ENCODE measurements at places on chromosomes 4 and X. TPM values are rescaled to one million over a fixed set of nuclear protein-coding genes. Genes with fewer than 3 reads are reported as not detected.
A peak's percentile ranks its signal among the peaks of the same experiment; 100 is the strongest.

BEX1 gene
- polyA plus RNA-seq, result 63.7 TPM

LNX1 gene
- 16.4 TPM for polyA plus RNA-seq

AFF2 gene
- 5.3 TPM for polyA plus RNA-seq

PNMA5 gene
- polyA plus RNA-seq, result 0.30 TPM

FREM3 gene
- 0.36 TPM for polyA plus RNA-seq

DNA sequence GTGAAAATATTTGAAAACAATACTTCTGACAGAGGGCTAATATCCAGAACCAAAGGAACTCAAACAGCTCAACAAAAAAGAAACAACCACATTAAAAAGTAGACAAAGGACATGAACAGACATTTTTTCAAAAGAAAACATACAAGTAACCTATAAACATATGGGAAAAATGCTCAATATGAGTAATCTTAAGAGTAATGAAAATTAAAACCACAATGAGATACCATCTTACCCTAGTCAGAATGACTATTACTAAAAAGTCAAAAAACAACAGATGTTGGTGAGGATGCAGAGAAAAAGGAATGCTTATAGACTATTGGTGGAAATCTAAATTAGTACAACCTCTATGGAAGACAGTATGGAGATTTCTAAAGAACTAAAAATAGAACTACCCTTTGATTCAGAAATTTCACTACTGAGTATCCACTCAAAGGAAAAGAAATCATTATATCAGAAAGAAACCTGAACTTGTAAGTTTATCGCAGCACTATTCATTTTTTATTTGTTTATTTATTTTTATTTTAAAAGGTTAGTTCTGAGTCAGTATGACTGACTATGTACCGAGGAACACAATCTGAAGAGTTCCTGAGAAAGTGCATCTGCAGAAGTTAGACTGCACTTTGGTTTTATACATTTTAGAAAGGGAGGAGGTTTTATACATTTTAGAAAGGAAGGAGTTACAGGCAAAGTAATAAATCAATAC is 231.3 kb downstream of the INPP4B start:
- DNase-seq, result no peak

GRCh38 chr4:38150766-38151165 is 190.6 kb downstream of the PTTG2 start:
- DNase-seq, result no peak

DNA sequence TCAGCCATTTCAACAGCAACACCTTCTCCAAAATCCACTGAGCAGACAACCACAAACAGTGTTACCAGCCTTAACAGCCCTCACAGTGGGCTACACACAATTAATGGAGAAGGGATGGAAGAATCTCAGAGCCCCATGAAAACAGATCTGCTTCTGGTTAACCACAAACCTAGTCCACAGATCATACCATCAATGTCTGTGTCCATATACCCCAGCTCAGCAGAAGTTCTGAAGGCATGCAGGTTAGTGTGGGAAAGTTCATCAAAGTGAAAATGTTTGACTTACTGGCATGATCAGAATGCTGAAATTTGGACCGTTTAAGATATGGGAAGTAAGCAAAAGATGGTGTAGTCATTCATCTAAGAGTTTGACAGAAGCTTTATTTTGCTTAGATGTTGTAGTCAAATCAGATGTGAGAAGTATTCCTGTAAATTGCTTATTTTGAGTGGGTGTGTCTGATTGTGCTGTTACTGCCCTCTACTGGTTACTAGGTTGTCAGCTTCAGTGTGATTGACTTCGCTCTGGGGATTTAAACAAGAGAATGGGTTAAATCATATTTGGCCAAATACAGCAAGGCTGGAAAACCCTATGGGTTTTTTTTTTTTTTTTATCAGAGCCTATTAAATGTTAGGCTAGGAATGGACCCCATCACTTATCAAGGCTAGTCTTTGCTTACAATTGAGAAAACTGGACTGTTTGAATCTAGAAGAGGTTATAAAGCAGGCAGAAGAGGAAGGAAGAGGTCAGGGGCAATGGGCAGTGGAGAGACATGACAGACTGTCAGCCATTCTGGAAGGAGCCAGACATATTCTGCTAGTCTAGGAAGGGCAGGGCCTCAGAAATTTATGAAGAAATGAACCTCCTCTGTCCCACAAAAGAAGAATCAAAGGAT is 130.3 kb downstream of the DIPK2B start:
- DNase-seq, result peak; percentile 18

- no peak for DNase-seq
Measured at GRCh38 chr4:119035951-119036737, 99.5 kb upstream of the MYOZ2 start.

GRCh38 chr4:67549123-67549522 is 3.8 kb upstream of the CENPC start:
- DNase-seq, result no peak

- no peak for DNase-seq
Measured at GRCh38 chrX:110287605-110288004, 30.3 kb downstream of the AMMECR1 start.

DNA sequence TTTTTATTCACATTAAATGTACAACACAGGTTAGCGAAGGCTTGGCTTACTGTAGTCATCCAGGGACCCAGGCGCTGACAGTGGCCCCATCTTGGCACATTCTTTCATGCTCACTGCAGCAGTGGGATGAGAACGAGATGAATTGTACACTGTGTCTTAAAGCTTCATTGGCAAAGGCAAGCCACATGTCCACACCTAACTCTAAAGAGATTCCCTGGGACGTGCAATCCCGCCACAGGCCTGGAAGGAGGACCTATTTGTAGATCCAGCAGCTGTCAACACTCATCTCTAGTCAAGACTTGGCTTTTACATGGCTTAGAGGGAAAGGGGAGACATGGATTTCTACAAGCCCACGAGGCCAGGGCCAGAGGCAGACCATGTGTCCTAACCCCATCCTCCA is 16.1 kb upstream of the CXCR3 start:
- no peak for DNase-seq

DNA sequence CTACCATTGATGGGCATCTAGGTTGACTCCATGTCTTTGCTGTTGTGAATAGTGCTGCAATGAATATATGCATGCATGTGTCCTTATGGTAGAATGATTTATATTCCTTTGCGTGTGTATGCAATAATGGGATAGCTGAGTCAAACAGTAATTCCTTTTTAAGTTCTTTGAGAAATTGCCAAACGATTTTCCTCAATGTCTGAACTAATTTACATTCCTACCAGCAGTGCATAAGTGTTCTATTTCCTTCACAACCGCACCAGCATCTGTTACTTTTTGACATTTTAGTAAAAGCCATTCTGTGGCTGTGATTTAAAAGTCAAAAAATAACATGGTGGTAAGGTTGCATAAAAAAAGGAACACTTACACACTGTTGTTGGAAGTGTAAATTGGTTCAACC is 103.1 kb upstream of the FAM47B start:
- no peak for DNase-seq

GRCh38 chr4:170030121-170030520 is 3.9 kb upstream of the MFAP3L start:
- DNase-seq, result no peak

DNA sequence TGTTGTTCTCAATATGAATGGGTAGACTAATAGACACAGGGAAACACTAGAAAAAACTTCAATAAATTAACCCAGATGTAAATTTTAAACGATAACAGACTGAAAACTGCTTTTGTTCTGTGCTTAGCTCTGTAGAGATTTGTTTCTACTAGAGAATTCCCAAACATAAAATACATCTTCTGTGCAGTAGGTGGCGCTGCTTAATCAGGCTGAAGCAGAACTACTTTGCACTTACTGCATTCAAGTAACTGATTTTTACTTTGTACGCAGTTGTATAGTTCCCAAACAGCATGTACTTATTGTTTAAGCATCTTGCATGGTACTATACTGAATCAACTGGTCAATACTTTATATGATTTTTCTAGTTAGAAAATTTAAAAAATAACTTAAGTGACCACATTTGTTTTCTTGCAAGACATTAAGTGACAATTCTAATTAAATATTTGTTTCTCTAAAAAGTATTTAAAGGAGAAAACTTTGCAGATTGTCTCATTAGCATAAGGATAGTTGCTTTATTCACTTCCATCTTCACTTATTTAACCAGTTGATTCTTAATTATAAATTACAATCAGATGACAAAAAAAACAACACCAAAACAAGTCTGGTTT is 490.6 kb downstream of the IL15 start:
- DNase-seq, result peak; percentile 59

DNA sequence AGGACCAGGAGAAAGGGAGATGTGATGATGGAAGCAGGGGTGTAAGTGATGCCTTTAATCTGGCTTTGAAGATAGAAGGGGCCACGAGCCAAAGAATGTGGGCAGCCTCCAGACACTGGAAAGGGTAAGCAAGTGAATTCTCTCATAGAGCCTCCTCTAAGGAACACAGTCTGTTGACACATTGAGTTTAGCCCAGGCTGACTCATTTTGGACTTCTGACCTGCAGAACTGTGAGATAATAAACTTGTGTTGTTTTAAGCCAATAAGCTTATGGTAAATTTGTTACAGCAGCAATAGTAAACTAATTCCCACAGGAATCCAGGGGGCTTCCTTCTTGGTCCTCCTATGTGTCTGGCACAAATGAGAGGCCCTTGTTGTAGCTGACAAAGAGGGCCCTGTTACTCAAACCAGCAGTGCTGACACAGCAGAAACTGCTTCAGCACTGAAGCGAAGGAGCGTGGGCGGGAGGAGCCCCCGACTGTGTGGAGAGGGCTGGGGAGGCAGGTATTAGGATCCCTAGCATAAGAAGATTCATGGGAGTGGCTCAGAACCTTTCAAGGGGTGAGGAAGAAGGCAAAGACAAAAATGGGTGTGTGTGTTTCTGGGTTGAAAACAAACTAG is 268.7 kb downstream of the NR3C2 start:
- no peak for DNase-seq

- no peak for DNase-seq
Measured at GRCh38 chr4:4851081-4851480, 8.4 kb upstream of the MSX1 start.

GRCh38 chrX:123282241-123282640 is 98.2 kb downstream of the GRIA3 start:
- no peak for DNase-seq

DNA sequence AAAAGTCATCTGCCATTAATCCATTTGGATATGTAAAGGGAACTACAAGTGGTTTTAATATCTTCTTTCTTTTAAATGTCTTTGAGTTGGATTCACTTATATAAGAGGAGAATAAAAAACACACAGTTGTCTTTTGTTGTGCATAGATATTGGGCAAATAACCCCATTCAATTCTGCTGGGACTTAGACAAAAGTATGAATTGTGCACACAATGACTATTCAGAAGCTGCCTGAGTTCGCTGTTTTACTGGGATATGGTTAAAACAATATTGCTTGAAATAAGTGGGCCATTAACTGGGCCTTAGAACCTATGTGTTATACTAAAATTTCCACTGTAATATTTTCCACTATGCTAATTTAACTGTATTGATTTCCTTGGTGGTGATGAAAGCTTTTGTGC is 71.7 kb downstream of the PCYT1B start:
- DNase-seq, result no peak

- DNase-seq, result no peak
Measured at GRCh38 chrX:10110984-10111363, 45.8 kb upstream of the CLCN4 start.

GRCh38 chr4:54959651-54960116 is 165.7 kb downstream of the KDR start:
- DNase-seq, result no peak

DNA sequence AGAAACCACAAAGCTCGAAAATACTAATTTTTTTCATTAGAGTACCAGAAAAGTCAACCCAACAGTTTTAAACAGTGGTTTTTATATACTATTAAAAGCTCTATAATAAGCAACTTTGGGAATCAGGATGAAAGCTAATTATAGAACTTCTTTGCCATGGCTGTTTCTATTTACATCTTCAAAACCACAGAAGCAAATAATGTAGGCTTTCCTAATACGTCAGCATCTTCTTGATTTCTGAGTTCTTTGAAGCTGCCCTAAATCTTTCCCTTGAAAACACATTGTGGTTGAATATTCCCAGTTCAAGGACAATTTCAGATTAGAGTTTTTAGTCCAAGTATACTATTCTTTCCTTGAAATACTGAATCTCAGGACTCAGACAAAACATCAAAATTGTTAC is 460.2 kb upstream of the FAT1 start:
- no peak for DNase-seq

- no peak for DNase-seq
Measured at GRCh38 chrX:73577361-73577760, 14.4 kb downstream of the CHIC1 start.

DNA sequence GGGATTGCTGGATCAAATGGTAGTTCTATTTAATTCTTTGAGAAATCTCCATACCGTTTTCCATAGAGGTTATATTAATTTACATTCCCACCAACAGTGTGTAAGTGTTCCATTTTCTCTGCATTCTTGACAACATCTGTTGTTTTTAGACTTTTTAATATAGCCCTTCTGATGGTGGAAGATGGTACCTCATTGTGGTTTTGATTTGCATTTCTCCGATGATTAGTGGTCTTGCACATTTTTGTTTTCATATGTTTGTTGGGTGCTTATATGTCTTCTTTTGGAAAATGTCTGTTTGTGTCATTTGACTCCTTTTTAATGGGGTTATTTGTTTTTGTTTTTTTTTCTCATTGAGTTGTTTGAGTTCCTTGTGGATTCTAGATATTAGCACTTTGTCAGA is 75.3 kb upstream of the PUDP start:
- DNase-seq, result no peak

- DNase-seq, result no peak
Measured at GRCh38 chrX:71210816-71211215, 12.2 kb upstream of the GJB1 start.

GRCh38 chr4:95638920-95639501 is 90.2 kb upstream of the UNC5C start:
- DNase-seq, result no peak

GRCh38 chr4:154626793-154627484 is 14.5 kb upstream of the FGG start:
- peak; percentile 60 for DNase-seq

DNA sequence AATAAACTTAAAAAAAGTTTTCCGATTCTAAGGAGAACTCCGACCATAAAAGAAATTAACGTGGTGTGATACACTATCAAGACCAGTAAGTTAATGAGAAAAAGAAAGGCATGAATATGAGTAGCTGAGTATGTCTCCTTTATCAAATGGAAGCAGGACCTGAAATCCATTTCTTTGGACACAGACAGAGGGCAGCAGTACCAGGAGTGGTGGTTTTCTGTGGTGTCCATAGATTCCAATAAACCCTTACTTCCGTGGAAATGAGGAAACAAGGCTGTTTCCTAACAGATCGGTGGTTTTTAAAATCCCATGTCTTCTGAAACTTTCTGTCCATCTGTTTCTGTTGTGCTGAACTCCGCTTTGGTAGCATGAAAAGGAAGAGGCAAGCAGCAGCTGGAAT is 128.5 kb upstream of the TSPAN5 start:
- DNase-seq, result no peak

DNA sequence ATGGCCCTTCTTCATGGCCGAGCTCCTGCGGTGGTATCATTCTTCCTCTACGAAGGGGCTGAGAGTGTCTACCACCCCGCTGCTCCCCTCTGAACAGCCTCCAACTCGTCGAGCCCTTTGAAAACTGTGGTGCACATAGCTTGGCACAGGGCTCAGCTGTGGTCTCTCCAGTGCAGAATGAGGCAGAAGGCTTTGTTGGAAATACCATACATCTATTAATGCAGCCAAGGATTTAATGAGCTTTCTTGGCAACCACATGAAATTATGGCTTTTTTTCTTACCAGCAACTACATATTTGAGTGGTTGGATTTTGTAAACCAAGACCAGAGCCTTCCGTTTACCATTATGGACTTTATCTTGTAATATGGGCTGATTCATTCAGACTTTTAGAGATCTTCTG is 61.7 kb upstream of the CBR4 start:
- DNase-seq, result no peak

- DNase-seq, result no peak
Measured at GRCh38 chr4:143273160-143273917, 63.3 kb upstream of the GAB1 start.

GRCh38 chr4:98686043-98686707 is 27.8 kb upstream of the TSPAN5 start:
- DNase-seq, result no peak
